Transverse colon (tissue), 4 donors: ENCODE measurements at places on chromosomes 7 and 10. TPM values are rescaled to one million over a fixed set of nuclear protein-coding genes. Genes with fewer than 3 reads are reported as not detected.

The TBC1D12 gene
- total RNA-seq: 27.3 TPM

The SPDYE8 gene
- total RNA-seq: not detected

The ZNF804B gene
- total RNA-seq: not detected

The C10orf53 gene
- not detected for total RNA-seq

The PDE6C gene
- not detected for total RNA-seq

The IKZF1 gene
- 9.7 TPM for total RNA-seq

The DDIT4 gene
- total RNA-seq: 356 TPM

The RBP4 gene
- 3.8 TPM for total RNA-seq

The VOPP1 gene
- 79.2 TPM for total RNA-seq

The ITGB8 gene
- 3.0 TPM for total RNA-seq

The SPDYE2B gene
- total RNA-seq: not detected

The ASAH2 gene
- 0.32 TPM for total RNA-seq

DNA sequence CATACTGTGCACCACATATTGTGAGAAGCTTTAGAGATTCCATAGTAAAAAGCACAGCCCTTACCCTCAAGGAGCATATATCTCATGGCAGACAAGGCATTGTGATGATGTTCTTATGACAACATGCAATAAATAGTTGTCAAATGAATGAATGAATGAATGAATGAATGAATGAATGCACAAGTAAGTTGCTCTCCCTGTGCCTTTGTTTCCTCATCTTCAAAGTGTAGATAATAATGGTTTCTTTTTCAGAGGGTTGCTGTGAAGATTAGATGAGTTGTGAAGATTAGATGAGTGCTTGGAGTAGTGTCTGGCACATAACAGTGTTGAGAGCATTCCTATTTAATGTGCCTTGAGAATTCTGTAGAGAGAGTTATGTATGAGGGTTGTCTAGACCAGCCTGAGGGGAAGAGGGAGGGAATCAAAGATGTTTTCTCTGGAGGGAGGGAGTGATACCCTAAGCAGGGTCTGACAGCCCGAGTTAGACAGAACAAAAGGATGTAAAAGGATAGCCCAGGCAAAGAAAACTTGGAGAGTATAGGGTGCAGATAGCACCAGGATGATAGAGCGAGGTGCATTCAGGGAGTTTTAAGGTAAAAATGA, 217.2 kb downstream of the RELN start:
- no peak overlapping the region for H3K27ac ChIP-seq
- DNase-seq: no peak
- no peak overlapping the region for H3K4me3 ChIP-seq
- H3K27me3 ChIP-seq: no peaks in the 10 kb centered on the region

- no peaks in the 10 kb centered on the region for H3K36me3 ChIP-seq
- no peak overlapping the region for H3K4me3 ChIP-seq
- no peak overlapping the region for H3K27ac ChIP-seq
- no peaks in the 10 kb centered on the region for H3K4me1 ChIP-seq
- no peaks in the 10 kb centered on the region for H3K27me3 ChIP-seq
Observed at GRCh38 chr7:47885987-47886811, 62.1 kb downstream of the PKD1L1 start.

DNA sequence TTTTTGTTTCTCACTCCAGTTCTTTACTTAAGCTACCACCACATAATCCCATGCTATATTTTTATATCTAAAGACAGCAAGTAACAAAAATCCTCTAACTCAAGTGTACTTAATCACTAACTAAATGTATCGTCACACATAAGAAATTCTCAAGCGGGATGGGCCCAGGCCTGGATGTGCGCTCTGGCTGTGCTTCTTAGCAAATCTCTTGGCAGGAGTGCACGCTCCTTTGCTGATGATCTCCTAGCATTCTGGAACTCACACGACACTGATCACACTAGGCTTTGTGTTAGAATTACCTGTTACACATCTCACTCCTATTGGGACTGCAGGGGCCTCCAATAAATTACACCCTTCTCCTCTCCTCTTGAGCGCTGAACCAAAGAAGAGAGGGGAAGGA, 46.7 kb upstream of the CALD1 start:
- H3K4me1 ChIP-seq: peaks cover 14% of the 10 kb centered on the region
- no peak for DNase-seq
- no peak overlapping the region for H3K27ac ChIP-seq
- H3K27me3 ChIP-seq: no peaks in the 10 kb centered on the region

- peaks cover 5% of the 10 kb centered on the region for H3K4me1 ChIP-seq
- H3K36me3 ChIP-seq: no peaks in the 10 kb centered on the region
- no peak overlapping the region for H3K4me3 ChIP-seq
- H3K27ac ChIP-seq: peak overlapping the region; percentile 14
- H3K27me3 ChIP-seq: no peaks in the 10 kb centered on the region
- DNase-seq: no peak
Observed at GRCh38 chr7:151429237-151429559, 10.7 kb downstream of the CRYGN start.

GRCh38 chr10:126928274-126928673, 23.0 kb downstream of the DOCK1 start:
- H3K4me3 ChIP-seq: no peak overlapping the region
- no peak for DNase-seq
- H3K27ac ChIP-seq: no peak overlapping the region
- H3K36me3 ChIP-seq: no peaks in the 10 kb centered on the region
- peaks cover 8% of the 10 kb centered on the region for H3K4me1 ChIP-seq

DNA sequence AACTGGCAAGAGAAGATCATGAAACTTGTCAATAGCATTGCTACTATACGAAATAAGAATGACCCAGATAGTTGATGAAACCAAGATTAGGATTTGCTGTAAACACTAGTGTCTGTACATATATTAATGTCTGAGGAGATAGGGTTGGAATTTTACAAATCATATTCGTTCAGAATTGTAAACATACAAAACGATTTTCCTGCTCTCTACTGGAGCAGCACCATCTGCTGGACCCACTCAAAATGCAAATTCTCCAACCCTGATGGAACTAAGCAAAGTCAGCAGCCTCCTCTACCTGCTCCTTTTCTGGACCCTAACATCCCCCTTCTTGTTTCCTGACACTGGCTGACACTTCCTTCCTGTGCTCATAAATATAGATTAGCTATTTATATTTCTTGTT, 29.4 kb upstream of the SGMS1 start:
- no peaks in the 10 kb centered on the region for H3K4me1 ChIP-seq
- no peak overlapping the region for H3K27ac ChIP-seq
- no peaks in the 10 kb centered on the region for H3K36me3 ChIP-seq
- H3K4me3 ChIP-seq: no peak overlapping the region
- no peak for DNase-seq

- H3K4me3 ChIP-seq: no peak overlapping the region
- H3K27ac ChIP-seq: no peak overlapping the region
- no peaks in the 10 kb centered on the region for H3K27me3 ChIP-seq
- H3K4me1 ChIP-seq: no peaks in the 10 kb centered on the region
Observed at GRCh38 chr10:1308173-1308961, 252.2 kb downstream of the WDR37 start.

GRCh38 chr7:84900215-84900614, 286.6 kb downstream of the SEMA3D start:
- H3K4me1 ChIP-seq: no peaks in the 10 kb centered on the region
- H3K27ac ChIP-seq: no peak overlapping the region
- no peaks in the 10 kb centered on the region for H3K36me3 ChIP-seq
- no peaks in the 10 kb centered on the region for H3K27me3 ChIP-seq
- no peak overlapping the region for H3K4me3 ChIP-seq

GRCh38 chr7:159062569-159062968, 82.1 kb downstream of the VIPR2 start:
- no peak overlapping the region for H3K4me3 ChIP-seq
- no peak overlapping the region for H3K27ac ChIP-seq
- no peaks in the 10 kb centered on the region for H3K4me1 ChIP-seq
- no peak for DNase-seq
- H3K27me3 ChIP-seq: no peaks in the 10 kb centered on the region

DNA sequence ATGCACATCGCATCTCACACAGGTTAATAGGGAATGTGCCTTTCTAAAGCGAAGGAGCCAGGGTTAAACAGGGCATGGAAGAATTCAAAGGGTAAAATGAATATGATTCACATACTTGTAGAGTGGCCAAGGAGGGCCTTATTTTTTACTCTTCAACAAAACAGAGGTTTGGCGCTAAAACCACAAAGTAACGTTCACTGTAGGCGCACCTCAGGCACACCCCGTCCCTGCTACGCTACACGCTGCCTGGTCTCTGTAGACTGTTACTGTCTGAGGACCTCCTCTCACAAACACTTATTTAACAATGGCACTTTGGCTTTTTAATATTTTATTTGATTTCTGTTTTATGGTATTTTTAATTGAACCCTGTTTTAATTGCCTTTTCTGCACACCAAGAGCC, 462.1 kb upstream of the GALNT17 start:
- no peaks in the 10 kb centered on the region for H3K4me1 ChIP-seq
- H3K27me3 ChIP-seq: no peaks in the 10 kb centered on the region
- no peak for DNase-seq
- H3K36me3 ChIP-seq: no peaks in the 10 kb centered on the region
- no peak overlapping the region for H3K4me3 ChIP-seq
- H3K27ac ChIP-seq: no peak overlapping the region

- DNase-seq: peak; percentile 25
- H3K27ac ChIP-seq: no peak within 1 kb of the TSS
- no peaks in the 10 kb centered on the region for H3K36me3 ChIP-seq
- H3K4me3 ChIP-seq: no peak within 1 kb of the TSS
- H3K4me1 ChIP-seq: no peaks in the 10 kb centered on the region
- H3K27me3 ChIP-seq: no peaks in the 10 kb centered on the region
Observed at GRCh38 chr10:6062101-6062771, at the start of gene IL2RA. Gene IL2RA (minus strand): TSS chr10:6062367. CDS start chr10:6062151, 216 bp downstream.

GRCh38 chr7:123054357-123055133, 59.0 kb upstream of the TAS2R16 start:
- no peaks in the 10 kb centered on the region for H3K36me3 ChIP-seq
- H3K27me3 ChIP-seq: no peaks in the 10 kb centered on the region
- no peaks in the 10 kb centered on the region for H3K4me1 ChIP-seq
- no peak overlapping the region for H3K27ac ChIP-seq

DNA sequence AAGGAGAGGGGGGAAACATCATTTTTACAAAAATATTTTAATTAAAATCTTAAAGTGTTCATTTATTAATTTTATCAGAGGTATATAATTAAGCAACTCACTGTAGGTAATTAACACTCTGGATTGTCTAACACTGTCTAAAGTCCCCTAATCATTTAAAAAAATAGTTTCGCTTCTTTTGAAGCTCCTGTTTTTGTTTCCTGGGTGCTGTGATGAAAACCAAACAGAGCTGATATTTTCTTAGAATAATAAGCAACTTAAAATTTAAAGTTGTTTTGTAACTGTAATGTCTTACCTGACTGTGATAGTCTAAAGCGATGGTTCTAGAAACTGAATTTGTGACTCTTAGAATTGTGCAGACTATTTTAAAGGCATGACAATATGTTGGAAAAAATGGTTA, 961.0 kb downstream of the GATA3 start:
- H3K27me3 ChIP-seq: no peaks in the 10 kb centered on the region
- H3K36me3 ChIP-seq: no peaks in the 10 kb centered on the region
- DNase-seq: no peak
- no peak overlapping the region for H3K27ac ChIP-seq

DNA sequence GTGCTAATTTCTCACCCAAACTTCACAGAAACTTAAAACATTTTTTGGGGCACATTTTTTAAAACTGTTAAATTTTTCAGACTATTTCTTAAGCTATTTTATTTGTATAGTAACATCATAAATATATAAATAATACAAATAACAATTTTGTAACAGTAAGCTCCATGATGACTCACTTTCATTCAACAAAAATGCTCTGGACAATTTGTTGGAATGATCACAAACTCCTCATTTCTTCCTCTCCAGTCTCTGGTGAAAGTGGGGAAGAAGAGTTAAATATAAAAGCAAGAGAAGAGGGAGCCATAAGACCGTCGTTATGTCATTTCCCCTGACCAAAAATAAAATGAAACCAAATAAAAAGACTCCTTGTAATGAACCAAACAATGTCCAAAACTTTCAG, 162.4 kb downstream of the AGMO start:
- H3K4me3 ChIP-seq: no peak overlapping the region
- H3K4me1 ChIP-seq: no peaks in the 10 kb centered on the region
- no peaks in the 10 kb centered on the region for H3K27me3 ChIP-seq
- H3K27ac ChIP-seq: no peak overlapping the region
- no peak for DNase-seq

DNA sequence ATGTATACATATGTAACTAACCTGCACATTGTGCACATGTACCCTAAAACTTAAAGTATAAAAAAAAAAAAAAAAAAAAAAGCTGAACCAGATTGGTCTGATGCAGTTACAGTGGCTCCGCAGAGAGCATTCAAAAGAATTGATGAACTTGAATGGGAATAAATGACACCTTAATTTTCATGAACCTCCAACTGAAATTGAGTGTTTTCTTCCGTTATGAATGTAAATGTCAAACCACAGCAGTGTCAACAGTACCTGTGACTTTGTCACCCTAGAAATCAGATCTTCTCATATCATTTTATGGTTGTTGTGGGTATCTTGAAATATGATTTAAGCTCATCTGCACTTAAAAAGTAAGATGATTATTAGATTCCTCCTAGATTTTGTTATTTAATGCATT, 32.7 kb upstream of the SRGN start:
- no peaks in the 10 kb centered on the region for H3K36me3 ChIP-seq
- DNase-seq: no peak
- no peak overlapping the region for H3K27ac ChIP-seq

DNA sequence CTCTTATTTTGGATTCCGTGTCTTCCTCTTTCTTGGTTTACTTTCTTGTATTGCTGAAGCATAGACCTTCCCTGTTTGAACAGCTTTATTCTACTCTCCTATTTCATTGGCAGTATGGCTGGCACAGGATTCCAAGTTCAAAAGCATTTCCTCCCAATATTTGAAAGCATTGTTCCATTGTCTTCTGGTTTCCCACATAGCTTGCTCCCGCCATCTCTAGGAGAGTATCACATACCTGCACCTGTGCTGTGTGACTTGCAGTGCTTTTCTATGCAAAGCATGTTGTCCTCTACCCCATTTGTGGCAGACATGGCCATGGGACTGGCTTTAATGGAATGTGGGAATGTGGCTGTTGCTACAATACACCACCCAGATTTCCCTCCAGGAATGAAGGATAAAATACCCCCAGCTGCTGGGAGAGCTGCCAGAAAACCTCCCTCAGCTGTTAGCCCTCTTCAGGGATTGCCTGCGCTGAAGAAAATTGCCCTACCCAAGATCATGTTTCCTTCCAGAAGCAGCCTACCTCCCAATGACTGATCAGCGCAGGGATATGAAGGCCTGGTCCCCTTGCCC, 6.9 kb upstream of the MYOF start:
- H3K27ac ChIP-seq: no peak overlapping the region
- no peaks in the 10 kb centered on the region for H3K36me3 ChIP-seq
- no peaks in the 10 kb centered on the region for H3K4me1 ChIP-seq
- no peak for DNase-seq
- no peak overlapping the region for H3K4me3 ChIP-seq

- no peak overlapping the region for H3K4me3 ChIP-seq
- no peaks in the 10 kb centered on the region for H3K27me3 ChIP-seq
- no peaks in the 10 kb centered on the region for H3K36me3 ChIP-seq
- peaks cover 52% of the 10 kb centered on the region for H3K4me1 ChIP-seq
- H3K27ac ChIP-seq: peak overlapping the region; percentile 85
Observed at GRCh38 chr10:79435271-79436065, 10.0 kb downstream of the ZCCHC24 start.

GRCh38 chr7:131194070-131194865, 133.4 kb upstream of the MKLN1 start:
- H3K27ac ChIP-seq: no peak overlapping the region
- no peaks in the 10 kb centered on the region for H3K27me3 ChIP-seq
- no peak for DNase-seq
- H3K4me3 ChIP-seq: no peak overlapping the region
